PC-9 (cell line): ENCODE measurements at places on chromosomes 11 and 22. TPM values are rescaled to one million over a fixed set of nuclear protein-coding genes. Genes with fewer than 3 reads are reported as not detected.

GRCh38 chr11:118090545-118091162, 3.9 kb upstream of the SMIM35 start:
- H3K27me3 ChIP-seq = no peaks in the 10 kb centered on the region
- H3K4me3 ChIP-seq = no peak overlapping the region
- no peaks in the 10 kb centered on the region for H3K36me3 ChIP-seq
- no peak for DNase-seq
- H3K4me1 ChIP-seq = peaks cover 15% of the 10 kb centered on the region

GRCh38 chr22:45402466-45402985, 10.9 kb downstream of the SMC1B start:
- no peak overlapping the region for H3K4me3 ChIP-seq
- no peaks in the 10 kb centered on the region for H3K4me1 ChIP-seq

DNA sequence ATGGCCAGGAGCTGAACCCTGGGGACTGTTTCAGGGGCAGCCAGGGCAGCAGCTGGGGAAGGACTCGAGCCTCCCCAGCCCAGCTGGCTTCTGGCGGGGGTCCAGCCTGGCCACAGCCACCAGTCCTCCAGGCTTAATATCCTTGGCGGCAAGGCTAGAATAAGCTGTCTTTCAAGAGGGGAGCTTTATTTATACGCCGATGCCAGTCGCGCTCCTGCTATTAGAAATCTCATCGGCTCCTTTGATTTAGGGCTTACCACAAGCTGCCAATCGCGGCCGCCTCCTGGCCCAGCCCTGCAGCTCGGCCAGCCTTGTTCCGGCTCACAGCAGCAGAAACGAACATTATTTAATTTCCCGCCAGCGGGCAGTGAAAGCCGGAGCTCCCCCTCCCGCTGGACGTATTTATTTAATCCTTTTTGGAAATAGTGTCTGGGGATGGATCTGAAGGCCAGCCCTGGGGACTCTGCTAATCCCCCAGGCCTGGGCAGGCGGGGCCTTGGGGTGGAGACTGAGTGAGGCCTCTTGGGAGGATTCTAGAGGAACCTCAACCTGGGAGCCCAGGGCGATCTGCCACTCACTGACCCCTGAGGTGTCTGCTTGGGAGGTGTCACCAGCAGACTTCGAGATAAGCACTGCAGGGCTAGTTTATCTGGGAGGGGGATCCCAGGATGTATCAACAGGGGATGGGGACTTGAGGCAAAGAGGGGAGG, 363.1 kb downstream of the MN1 start:
- peaks cover 10% of the 10 kb centered on the region for H3K4me1 ChIP-seq
- H3K27ac ChIP-seq = no peak overlapping the region
- H3K4me3 ChIP-seq = no peak overlapping the region
- no peaks in the 10 kb centered on the region for H3K36me3 ChIP-seq

DNA sequence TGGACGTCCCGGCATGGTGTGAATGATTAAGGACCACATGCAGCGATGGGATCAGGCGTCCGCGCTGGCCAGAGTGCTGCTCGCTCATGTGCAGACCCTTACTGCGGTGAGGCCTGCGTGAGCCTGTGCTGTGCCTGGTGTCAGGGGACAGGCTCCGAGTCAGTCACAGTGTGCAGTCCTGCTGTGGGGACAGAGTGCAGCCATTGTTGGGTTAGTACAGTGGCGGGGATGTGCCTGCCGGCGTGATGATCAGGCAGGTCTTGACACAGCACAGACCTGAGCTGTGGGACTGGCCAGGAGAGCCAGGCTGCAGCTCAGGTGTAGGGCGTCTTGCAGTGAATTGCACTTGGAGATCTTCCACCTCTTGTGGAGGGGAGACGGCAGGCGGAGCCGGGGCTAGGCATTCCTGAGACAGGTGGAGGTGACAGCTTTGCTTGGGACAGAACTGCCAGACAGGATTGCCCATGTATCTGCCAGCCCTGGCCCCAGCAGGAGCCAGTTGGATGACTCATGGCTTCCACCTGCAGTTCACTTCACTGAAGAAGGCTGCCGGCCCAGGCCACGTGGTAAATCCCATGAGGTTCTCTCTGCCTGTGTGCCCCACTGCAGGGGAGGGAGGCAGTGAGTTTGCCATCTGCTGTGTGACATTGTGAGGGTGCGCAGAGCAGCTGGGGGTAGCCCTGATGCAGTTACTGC, 17.3 kb downstream of the TRMU start:
- peak; percentile 83 for DNase-seq
- H3K4me1 ChIP-seq = 0 out of 2 replicates have a peak, but pooled peaks cover 3% of the 10 kb centered on the region
- no peaks in the 10 kb centered on the region for H3K27me3 ChIP-seq
- no peak overlapping the region for H3K27ac ChIP-seq

DNA sequence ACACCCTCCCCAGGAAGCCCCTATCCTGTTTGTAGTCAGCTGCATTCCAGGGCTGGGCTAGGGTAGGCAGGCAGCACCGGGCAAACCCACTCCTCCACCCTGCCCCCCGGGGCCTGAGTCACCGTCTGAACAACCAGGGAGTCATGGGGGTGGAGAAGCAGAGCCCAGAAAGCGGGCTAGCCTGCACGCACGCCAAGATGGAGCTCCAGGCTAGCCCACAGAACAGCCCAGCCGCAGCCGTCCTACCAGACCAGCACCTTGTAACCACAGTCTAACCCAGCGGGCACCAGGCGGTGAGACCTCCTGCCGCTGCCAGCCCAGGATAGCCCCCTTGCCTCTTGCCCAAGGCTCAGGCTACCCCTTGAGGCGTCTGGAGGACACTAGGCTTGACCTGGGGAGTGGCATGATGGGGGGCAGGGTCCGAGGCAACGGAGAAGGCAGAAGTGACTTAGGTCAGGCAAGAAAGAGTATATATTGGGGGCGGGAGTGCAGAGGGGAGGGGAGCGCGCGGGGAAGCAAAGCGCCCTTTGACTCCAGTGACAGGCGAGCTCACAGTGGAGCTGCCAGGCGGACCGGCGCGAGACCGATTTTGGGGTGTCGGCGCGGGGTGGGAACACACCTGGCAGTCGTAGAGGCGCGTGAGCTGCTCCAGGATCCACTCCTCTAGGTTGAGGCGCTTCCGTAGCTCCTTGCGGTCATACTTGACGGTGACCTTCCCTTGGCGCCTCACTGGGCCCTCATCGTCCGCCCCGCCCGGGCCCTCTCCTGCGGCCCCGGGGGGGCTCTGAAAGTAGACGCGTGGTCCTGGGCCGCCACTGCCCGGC, 734 bp downstream of the PPP1R14B start:
- H3K27me3 ChIP-seq = no peaks in the 10 kb centered on the region
- H3K36me3 ChIP-seq = peaks cover 10% of the 10 kb centered on the region; the same call in 1 of the 2 replicates
- DNase-seq = peak; percentile 96
- peak overlapping the region; percentile 86 for H3K27ac ChIP-seq
- peaks cover 26% of the 10 kb centered on the region for H3K4me1 ChIP-seq

DNA sequence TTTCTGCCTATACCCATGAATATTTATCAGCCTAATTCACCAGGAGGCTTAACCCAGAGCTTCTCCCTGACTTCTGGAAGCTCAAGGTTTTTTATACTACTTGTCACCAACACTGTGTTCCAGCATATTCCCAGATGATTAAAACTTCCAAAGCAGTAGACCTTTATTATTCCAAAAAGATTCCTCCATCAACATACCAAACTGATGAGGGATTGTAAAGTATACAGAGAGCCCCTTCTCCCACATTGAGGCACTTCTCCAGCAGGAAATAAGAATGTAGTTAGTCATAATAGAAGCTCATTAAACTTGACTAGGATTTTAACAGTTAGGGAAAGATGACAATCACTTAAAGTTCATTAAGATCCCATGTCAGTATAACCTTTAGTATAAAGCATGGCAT, 51.4 kb upstream of the CEP126 start:
- peak; percentile 53 for DNase-seq
- H3K27me3 ChIP-seq = no peaks in the 10 kb centered on the region
- H3K36me3 ChIP-seq = no peaks in the 10 kb centered on the region
- peak overlapping the region; percentile 33 for H3K27ac ChIP-seq

DNA sequence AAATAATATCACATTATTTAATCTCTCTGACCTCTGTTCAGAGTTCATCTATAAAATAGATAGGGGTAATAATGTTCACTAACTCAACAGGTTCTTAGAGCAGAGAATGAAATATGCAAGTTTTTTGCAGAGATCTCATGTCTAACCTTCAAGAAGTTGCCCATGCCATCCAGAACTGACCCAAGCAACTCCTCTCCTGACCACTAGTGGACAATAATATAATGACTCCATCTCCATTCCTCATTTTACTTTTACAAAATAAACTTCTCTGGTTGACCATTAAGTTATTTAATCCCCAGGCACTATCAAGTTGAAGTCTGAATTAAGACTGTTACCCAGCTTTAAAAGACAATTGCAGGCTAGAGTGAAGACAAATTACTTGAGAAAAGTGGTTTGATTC, 382.6 kb downstream of the KCNA4 start:
- DNase-seq = no peak
- no peaks in the 10 kb centered on the region for H3K27me3 ChIP-seq
- no peak overlapping the region for H3K27ac ChIP-seq
- H3K4me1 ChIP-seq = no peaks in the 10 kb centered on the region
- H3K36me3 ChIP-seq = no peaks in the 10 kb centered on the region
- no peak overlapping the region for H3K4me3 ChIP-seq

DNA sequence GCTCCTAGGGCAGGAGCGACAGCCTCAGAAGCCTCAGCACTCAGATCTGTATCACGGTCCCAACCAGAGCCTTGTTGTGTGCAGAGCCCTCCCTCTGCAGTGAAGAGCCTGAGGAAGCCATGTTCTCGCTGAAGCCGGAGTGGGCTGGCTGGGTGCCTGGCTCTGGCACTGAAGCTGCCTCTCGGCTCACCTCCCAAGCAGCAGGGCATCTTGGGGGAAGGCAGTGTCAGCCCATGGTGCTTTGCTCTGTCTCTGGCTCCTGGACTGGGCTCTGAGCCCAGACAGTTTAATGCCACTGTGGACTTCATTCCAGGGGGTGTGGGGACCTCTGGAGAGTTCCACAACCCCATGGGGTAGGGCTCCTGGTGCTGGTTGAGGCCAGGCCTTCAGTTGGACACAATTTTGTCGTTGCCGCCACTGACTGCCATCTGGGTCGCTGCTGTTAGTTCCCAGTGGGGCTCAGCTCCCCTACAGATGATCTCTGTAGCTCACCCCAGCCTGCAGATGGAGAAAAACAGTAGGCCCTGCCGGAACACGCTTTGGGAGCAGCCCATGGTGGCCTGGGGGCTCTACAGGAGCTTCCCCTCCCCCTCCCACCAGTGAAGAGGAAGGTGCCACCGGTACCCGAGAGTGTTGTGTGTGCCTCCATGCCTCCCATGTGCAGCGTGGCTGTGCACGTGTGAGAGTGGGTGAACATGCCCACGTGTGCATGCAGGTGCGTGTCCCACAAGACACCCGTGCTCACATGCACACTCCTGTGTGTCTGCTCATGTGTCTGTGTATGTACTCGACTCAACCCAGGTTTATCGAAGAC, 86.5 kb upstream of the B3GAT1 start:
- no peaks in the 10 kb centered on the region for H3K4me1 ChIP-seq
- H3K27ac ChIP-seq = no peak overlapping the region
- no peaks in the 10 kb centered on the region for H3K36me3 ChIP-seq
- H3K4me3 ChIP-seq = no peak overlapping the region
- peaks cover 71% of the 10 kb centered on the region for H3K27me3 ChIP-seq

DNA sequence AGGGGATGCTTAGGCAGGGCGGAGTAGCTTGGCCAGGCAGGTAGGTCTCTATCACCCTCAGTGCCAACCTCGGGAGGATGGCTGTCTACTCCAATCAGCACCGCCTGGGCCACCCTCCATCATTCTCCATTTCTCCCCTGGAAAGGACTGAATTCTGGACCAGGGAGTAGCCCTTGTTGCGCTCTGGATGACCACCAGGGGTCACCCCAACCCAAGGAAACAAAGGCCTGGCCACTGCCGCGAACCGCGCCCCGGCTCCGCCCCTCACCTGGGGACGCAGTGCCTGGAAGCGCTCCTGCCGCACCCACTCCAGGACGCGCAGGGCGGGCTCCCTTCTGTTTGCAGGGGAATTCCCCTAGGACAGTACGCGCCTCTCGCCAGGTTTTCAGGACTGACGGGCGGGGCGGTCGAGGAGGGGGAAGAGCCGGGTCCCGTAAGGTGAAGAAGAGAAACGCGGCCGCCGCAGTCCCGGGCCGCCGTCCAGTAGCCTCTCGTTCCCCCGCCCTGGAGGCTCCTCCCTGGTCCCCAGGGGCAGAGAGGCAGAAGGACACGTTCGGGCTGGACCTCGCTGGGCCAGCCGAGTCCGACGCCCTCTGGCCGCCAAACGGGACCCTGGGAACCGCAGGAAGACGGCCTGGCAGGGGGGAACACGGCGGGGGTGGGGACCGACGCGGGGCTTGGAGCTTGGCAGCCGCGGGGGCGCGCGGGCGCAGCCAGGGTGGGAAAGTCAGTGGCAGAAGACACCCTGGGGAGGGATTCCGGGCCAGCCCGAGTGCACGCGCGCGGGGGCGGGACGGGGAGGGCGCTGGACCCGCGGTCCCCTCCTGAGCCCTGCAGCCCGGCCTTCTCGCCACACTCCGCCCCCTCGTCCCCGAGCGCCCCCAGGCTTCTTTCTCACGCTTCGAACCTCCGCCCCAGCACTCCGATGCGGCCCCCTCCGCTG, 7.1 kb downstream of the SCN4B start:
- H3K27me3 ChIP-seq = peaks cover 29% of the 10 kb centered on the region
- H3K27ac ChIP-seq = no peak overlapping the region
- peak; percentile 81 for DNase-seq
- H3K4me1 ChIP-seq = peaks cover 6% of the 10 kb centered on the region; the same call in 1 of the 2 replicates
- H3K36me3 ChIP-seq = no peaks in the 10 kb centered on the region
- H3K4me3 ChIP-seq = peak overlapping the region; percentile 55

DNA sequence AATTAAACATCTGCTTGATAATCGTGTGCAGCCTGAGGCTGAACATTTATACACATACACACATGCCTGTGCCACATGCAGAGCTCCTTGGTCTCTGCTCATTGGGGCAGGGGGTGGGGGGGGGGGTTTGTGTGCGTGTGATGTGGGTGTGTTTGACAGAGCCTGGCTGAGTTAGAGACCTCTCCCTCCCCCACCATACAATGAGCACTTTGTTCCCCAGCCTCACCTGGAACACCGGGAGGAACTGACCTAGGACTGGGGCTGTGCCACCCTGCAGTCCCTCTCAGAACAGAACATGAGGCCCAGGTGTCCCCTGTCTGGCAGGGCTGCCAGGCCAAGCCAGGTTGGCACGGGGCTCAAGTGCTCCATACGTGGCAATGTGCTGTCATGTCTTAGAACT, 96.6 kb downstream of the TP53I11 start:
- no peak overlapping the region for H3K27ac ChIP-seq
- 0 out of 2 replicates have a peak, but pooled peaks cover 5% of the 10 kb centered on the region for H3K4me1 ChIP-seq
- no peaks in the 10 kb centered on the region for H3K36me3 ChIP-seq
- no peak overlapping the region for H3K4me3 ChIP-seq

GRCh38 chr11:63020671-63021291, 5.1 kb upstream of the SLC22A8 start:
- no peak overlapping the region for H3K27ac ChIP-seq
- H3K36me3 ChIP-seq = no peaks in the 10 kb centered on the region
- peaks cover 77% of the 10 kb centered on the region for H3K27me3 ChIP-seq

Gene TECTA
- 0.04 TPM in 1 of 2 replicates, not detected in the other for total RNA-seq

Gene EMID1
- 1.1 and 3.1 TPM in 2 replicates for total RNA-seq
